ENCODE measurements at places on chromosomes 5 and 9. TPM values are rescaled to one million over a fixed set of nuclear protein-coding genes. Genes with fewer than 3 reads are reported as not detected.

NME5 gene
- not detected for total RNA-seq

GRCh38 chr9:21730899-21731298 lies 71.5 kb upstream of the MTAP start:
- DNase-seq: no peak

- DNase-seq: no peak
Measured at GRCh38 chr5:34475249-34475966, 180.7 kb upstream of the RAI14 start.

DNA sequence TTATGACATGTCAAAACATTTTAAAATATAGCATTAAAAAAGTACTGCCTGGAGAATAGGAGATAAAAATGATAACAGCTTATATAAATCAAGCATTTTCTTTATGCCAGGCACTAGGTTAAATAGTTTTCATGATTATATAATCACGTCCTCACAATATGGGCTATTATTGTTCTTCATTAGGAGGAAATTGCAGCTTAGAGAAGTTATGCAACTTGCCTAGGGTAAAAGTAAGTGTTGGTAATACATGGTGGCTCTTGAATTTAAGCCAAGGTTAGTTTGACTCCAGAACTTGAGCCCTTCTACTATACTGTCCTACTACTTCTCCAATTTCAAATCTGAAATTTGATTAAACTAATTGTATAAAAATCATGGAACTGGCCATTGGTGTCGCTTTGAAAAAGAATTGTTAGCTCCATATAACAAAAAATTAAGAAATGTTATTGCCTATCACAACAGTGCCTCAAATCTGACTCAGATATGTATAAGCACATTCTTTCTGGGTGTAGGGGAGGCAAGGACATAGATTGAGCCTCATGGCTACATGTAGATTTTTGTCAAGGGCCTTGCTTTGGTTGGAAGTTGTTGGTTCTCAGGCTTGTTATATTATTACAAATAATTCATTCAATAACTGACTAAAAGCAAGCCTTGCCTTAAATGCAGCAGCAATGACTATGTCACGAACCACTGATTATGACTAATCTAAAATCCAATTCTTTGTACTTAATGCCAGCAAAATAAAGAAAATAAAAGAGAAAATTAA lies 223.5 kb upstream of the DAB2 start:
- DNase-seq: no peak

Measured in activated CD4-positive, alpha-beta T cell treated with anti-CD3 and anti-CD28 coated beads, Interleukin-2, amount 10 ng/mL, durations not matched to agents 24 days and 14 days (primary cell).